H9 (cell line): ENCODE measurements at places on chromosomes 12 and 14. TPM values are rescaled to one million over a fixed set of nuclear protein-coding genes. Genes with fewer than 3 reads are reported as not detected.

The LEMD3 gene
- 38.1 and 38.3 TPM in 2 replicates for total RNA-seq

The RASAL1 gene
- 2.3 and 2.7 TPM in 2 replicates for total RNA-seq

GRCh38 chr14:22593189-22593588 is 4.2 kb upstream of the DAD1 start:
- no peaks in the 10 kb centered on the region; the same call in 1 of the 2 replicates for H3K4me1 ChIP-seq
- H3K36me3 ChIP-seq, result no peaks in the 10 kb centered on the region
- no peak for DNase-seq
- H3K4me3 ChIP-seq, result no peak overlapping the region
- no peaks in the 10 kb centered on the region for H3K27me3 ChIP-seq

DNA sequence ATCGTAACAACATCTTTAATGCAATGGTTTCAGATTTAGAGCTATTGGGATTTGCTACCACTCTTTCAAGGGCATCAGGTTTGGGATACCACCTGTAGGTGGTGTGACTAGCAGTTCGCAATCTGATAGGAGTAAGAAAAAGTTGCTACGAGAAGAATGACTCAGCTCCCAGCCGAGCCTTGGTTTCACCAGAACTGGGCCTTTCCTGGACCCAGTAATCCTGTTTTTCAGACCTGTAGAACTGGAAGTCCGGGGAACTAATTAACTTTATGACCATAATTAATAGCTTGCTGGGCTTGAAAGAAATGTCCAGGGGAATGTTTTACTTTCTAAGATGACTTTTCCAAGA is 770 bp downstream of the ABHD4 start:
- DNase-seq, result no peak
- H3K27me3 ChIP-seq, result no peaks in the 10 kb centered on the region
- H3K4me3 ChIP-seq, result peak overlapping the region; percentile 98

The PUS7L gene
- 14.4 and 16.0 TPM in 2 replicates for total RNA-seq

The CD163 gene
- 0.07 and 0.09 TPM in 2 replicates for total RNA-seq
